Inflammatory macrophage treated with lipopolysaccharide for 1 hour (primary cell): ENCODE measurements at places on chromosomes 6 and 20.
A peak's percentile ranks its signal among the peaks of the same experiment; 100 is the strongest.

DNA sequence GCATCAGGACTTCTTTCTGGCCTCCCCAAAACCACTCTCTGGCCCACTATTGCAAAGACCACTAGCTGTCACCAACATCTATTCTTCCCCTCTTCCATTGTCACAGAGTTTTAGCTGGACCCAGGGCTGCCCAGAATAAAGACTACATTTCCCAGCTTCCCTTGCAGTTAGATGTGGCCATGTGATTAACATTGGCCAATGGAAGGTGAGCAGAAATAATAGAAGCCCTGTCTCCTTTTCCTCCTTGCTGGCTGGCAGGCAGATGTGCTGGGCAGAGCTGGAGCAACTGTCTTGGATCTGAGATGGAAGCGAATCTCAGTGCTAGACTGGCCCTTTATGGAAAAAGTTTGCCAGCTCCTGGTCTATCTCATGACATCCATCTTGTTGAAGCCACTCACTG, 97.0 kb downstream of the KCNB1 start:
- peak; percentile 41 for DNase-seq

DNA sequence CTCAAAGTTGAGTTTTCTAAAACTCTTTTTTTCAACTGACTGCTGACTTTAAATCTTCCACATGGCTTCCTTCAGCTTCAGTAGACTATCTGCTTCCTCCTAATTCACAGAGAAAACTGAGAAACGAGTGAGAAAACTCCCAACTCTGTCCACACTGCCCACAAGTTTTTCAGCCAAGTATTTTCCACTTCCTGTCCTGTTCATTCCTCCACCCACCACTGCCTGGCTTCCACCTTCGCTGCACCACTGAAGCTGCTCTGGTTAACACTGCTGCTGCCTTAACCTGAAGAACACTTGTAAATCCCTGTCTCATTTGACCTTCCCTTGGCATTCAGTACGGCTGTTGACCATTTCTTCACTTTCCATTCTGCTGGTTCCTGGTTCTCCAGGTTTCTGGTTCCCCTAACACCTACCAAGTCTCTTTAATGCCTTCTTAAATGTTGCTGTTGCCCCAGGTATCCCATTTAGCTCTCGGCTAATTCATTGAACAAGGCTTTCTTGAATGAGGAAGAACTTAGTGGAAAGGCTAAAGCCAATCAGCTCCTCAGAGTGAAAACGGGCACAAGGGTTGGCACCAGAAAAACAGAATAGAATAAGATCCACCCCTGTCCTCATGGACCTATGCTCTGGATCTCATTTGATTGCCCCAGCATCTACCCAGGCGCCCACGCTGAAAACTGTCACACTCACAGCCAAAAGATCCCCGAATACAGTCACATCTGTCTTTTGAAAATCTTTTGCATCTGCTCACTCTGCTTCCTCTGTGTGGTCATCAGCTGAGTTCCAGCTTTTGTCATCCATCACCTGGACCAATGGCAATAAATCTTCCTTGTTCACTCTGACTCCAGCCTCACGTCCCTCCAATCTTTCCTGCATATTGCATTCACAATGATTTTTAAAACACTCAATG, 104.4 kb upstream of the TAB2 start:
- DNase-seq = peak; percentile 88

DNA sequence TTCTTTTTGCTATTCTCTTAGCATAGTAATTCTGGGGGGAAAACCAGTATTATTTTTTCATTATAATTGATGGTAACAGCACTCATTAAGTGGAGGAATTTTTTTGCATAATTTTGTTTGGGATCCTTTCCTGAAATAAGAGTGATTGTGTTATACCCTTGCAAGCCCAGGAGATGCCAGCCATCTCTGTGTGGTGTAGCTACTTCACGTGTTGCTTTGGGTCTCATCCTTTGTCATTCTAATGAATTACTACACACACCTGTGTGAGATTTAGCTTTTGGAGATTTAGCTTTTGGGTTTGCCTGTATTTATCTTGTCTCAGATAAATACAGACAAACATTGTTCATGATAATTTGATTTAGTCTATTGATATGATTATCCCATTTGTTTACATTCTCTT, 76.5 kb downstream of the SH3BGRL2 start:
- no peak for DNase-seq

DNA sequence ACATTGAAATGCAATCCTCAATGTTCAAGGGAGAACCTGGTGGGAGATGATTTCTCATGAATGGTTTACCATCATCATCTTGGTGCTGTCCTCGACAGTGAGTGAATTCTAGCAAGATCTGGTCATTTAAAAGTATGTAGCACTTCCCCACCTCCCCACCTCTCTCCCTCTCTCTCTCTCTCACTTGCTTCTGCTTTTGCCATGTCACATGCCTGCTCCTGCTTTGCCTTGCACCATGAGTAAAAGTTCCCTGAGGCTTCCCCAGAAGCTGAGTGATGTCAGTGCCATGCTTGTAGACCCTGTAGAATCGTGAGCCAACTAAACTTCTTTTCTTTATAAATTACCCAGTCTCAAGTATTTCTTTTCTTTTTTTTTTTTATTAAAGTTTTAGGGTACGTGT, 60.5 kb downstream of the DST start:
- DNase-seq = peak; percentile 16

DNA sequence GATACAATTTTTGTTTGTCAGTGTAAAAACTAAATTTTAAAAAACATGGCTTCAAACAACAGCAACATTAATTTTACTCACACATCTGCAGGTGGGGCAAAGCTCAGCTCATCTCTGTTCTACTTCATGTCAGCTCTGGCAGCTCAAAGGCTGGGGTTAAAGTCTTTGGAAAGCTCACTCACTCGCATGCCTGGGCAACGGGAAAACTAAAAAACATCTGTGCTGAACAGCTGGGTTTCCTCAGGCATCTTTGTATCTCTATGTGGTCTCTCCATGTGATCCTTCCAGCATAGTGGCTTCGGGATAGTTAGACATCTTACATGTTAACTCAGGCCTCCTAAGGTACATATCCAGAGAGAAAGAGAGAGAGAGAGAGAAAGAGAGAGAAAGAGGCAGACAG, 499.6 kb downstream of the RFPL4B start:
- no peak for DNase-seq

DNA sequence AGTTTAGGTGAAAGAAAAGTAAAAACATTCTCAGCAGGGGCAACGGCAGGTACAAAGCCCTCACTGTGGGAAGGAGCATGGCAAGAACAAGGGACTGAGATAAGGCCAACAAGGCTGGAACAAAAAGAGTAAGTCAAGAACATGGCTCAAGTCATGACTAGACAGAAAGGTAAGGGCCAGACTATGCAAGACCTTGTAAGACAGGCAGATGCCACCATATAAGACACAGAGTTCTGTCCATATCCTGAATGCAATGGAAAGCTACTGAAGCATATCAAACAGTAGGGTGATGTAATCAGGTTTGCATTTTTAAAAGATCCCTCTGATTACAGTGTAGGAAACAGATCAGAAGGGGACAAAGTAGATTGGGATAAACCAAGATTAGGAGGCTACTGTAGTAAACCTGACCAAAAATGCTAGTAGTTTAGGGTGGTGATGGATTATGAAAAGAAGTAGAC, 5.5 kb downstream of the REV3L start:
- no peak for DNase-seq

- no peak for DNase-seq
These were observed 25.1 kb downstream of the SERPINB9 start for GRCh38 chr6:2877960-2878359.

- no peak for DNase-seq
These were observed 42.3 kb downstream of the SLC22A23 start for GRCh38 chr6:3414327-3415081.

GRCh38 chr20:50284811-50285375, 94.3 kb downstream of the CEBPB start:
- DNase-seq = no peak

DNA sequence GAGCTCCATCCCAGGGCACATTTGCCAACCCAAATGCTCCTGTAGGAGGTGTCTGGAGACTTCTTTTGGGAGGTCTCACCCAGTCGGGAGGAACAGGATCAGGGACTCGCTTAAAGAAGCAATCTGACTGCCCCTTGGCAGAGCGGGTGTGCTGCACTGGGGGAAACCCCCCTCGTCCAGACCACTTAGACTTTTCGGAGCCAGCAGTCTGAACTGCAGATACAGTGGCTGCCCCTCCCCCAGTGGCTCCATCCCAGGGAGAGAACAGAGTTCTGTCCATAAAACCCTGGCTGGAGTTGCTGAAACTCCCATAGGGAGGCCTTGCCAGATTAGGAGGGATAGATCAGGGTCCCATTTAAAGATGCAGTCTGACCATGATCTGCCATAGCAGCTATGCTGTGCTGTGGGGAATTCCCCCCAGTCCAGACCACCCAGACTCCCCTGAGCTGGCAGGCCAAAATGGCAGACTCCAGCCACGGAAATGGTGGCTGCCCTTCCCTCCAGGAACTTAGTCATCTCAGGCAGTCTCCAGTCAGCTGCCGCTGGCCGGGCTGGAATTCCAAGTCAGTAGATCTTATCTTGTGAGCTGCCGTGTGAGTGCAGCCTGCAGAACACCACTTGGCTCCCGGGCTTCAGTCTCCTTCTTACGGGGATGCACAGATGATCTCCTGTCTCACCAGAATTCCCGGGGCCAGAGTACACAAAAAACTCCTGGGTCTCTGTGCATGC, 278.1 kb upstream of the SASH1 start:
- DNase-seq = no peak

DNA sequence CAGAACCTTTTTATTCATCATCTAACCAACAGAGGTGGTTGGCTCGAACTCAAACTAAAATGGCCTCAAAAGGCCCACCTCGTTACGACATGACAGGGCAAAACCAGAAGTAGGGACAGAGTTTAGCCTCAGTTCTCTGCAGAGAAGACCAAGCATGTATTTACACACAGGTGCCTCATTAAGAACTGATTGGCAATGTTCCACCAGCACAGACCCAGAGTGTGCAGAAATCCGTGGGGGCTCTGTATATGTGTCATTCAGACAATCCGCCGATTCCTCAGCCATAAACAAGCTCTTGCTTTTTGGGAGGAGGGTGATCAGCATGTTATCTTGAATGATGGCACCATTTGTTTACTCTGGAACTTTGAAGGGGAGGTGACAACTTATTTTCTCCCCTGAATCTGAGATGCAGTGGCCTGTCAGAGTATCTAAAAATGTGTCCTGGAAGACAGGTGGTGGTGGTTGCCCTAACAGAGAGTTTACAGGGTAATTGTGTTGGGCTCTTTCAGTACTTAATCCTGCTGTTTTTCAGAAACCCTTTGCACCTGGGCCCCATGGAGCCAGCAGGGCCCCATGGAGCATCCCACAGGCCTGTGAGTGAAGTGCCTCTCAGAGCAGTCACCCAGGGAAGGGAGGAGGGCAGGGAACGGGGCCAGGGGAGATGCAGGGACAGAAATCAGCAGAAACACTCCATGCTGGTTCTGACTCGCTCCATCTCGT, 29.1 kb upstream of the C20orf203 start:
- DNase-seq = no peak

DNA sequence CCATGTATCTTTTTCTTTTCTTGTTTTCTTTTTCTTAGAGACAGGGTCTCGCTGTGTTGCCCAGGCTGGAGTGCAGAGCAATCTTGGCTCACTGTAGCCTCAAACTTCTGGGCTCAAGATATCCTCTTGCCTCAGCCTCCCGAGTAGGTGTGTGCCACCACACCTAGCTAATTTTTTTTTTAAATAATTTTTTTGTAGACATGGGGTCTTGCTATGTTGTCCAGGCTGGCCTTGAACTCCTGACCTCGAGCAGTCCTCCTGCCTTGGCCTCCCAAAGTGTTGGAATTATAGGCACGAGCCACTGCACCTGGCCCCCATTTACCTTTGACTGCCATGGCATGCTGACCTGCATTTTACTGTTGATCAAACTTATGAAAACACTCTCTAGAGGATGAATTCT, 198.6 kb downstream of the SOX4 start:
- no peak for DNase-seq

- no peak for DNase-seq
These were observed 4.1 kb downstream of the LEMD2 start for GRCh38 chr6:33784787-33785186.

- no peak for DNase-seq
These were observed 55.1 kb upstream of the LAMA2 start for GRCh38 chr6:128827675-128828464.

- no peak for DNase-seq
These were observed 5.0 kb downstream of the ADTRP start for GRCh38 chr6:11773581-11773980.

GRCh38 chr20:35542990-35543389, 1.1 kb downstream of the ERGIC3 start:
- no peak for DNase-seq

DNA sequence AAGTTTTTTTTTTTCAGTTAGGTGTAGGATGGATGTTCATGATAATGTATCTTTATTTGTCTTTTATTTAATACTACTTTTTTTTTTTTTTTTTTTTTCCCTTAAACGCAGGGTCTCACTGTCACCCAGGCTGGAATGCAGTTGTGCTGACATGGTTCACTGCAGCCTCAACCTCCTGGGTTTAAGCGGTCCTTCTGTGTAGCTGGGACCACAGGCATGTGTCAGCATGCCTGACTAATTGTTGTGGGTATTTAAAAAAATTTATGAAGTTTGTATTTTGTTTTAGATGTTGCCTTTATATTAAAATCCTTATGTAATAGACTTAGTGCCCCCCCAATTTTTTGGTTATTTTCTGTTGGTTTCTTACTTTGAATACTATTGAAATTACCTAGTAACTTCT, 42.6 kb downstream of the NCOA3 start:
- DNase-seq = no peak

- no peak for DNase-seq
These were observed 131.8 kb downstream of the FOXA2 start for GRCh38 chr20:22452442-22453011.

DNA sequence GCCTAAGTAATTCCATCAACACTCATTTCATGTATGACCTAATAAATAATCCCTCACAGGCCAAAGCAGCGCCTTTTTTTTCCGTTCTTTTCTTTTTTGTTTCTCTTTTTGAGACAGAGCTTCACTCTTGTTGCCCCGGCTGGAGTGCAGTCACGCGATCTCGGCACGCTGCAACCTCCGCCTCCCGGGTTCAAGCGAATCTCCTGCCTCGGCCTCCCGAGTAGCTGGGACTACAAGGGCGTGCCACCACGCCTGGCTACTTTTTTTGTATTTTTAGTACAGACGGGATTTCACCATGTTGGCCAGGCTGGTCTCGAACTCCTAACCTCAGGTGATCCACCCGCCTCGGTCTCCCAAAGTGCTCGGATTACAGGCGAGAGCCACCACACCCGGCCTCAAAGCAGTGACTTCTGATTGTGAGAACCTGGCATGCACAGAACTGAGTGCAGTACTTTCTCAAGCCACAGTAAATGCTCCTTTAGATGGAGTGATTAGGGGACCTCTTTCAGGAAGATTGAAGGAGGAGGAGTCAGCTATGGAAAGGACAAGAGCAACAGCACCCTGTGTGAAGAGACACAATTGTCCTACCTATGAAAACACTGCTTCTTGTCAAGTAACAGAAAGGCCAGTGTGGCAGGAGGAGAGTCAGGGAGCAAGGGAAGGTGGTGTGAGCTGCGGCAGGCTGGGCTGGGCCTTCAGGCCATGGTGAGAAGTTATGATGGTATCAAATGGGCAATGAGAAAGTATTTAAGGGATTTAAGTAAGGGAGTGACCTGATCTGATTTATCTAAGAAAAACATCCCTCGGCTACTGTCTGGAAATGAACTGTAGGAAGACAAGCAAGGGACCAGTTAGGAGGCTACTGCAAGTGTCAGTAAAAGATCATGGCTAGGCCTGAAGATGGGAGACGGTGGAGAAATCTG, 1.7 kb upstream of the SCAF8 start:
- DNase-seq = no peak
